ENCODE measurements at places on chromosomes 1 and 21. TPM values are rescaled to one million over a fixed set of nuclear protein-coding genes. Genes with fewer than 3 reads are reported as not detected.

Gene SELENBP1
- total RNA-seq, result 8.6 TPM

Gene PCP4L1
- total RNA-seq, result 1.3 TPM

Gene SYNC
- 6.7 TPM for total RNA-seq

Gene DPT
- total RNA-seq, result not detected

Gene AGO1
- total RNA-seq, result 15.8 TPM

Gene WNT3A
- 0.14 TPM for total RNA-seq

Gene MAN1C1
- total RNA-seq, result 0.65 TPM

Gene FALEC
- total RNA-seq, result not detected

Gene FMN2
- total RNA-seq, result not detected

All from airway epithelial cell (primary cell).